ENCODE measurements at places on chromosomes 7 and 10.

DNA sequence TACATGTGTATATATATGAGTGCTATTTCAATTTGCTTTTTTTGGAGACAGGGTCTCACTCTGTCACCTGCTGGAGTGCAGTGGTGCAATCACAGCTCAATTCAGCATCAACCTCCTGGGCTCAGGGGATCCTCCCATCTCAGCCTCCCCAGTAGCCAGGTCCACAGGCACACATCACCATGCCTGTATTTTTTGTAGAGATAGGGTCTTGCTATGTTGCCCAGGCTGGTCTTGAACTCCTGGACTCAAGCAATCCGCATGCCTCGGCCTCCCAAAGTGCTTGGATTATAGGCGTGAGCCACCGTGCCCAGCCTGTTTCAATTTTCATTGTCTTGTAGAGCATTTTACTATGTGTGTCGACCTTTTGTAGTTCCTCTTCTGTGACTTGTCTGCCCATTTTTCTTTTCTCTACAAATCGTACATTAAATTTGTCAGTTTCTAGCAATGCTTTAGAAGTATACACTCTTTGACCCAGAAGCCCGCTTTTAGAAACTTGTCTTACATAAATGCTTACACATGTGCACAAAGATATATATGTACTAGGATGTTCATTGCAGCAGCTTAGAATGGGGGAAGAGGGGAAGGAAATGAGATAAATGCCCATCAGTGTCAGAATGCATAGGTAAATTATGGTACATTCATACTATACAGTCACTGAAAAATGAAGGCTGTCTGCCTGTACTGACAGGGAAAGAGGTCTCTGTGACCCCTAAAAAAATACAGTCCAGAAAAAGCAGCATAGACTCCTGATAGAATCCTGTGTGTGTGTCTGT, 12.2 kb upstream of the RFC2 start:
- no peak for DNase-seq

- no peak for DNase-seq
Observed at GRCh38 chr10:132478341-132479023, 59.1 kb upstream of the INPP5A start.

GRCh38 chr10:97188261-97188711, 2.5 kb upstream of the SLIT1 start:
- no peak for DNase-seq

- no peak for DNase-seq
Observed at GRCh38 chr10:18549105-18549504, 102.3 kb downstream of the NSUN6 start.

GRCh38 chr10:116721547-116722392, 20.6 kb downstream of the HSPA12A start:
- no peak for DNase-seq

DNA sequence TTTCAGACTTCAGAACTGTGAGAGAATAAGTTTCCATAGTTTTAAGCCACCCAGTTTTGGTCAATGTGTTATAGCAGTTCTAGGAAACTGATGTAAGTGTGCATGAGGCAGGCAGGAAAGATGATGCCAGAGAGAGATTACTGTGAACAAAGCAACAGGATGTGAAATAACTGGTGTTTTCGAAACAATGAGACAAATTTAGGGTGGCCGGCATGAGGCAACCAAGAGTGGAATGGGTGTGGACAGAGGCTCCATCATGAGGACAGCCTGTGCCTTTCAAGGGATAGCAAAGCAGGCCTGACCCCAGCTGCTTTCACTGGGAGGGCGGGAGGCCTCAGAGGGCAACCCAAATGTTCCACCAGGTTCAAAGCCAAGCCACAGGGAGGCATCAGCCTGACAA, 67.3 kb upstream of the UCN3 start:
- no peak for DNase-seq

- no peak for DNase-seq
Observed at GRCh38 chr10:70914316-70914864, 26.0 kb upstream of the PCBD1 start.

DNA sequence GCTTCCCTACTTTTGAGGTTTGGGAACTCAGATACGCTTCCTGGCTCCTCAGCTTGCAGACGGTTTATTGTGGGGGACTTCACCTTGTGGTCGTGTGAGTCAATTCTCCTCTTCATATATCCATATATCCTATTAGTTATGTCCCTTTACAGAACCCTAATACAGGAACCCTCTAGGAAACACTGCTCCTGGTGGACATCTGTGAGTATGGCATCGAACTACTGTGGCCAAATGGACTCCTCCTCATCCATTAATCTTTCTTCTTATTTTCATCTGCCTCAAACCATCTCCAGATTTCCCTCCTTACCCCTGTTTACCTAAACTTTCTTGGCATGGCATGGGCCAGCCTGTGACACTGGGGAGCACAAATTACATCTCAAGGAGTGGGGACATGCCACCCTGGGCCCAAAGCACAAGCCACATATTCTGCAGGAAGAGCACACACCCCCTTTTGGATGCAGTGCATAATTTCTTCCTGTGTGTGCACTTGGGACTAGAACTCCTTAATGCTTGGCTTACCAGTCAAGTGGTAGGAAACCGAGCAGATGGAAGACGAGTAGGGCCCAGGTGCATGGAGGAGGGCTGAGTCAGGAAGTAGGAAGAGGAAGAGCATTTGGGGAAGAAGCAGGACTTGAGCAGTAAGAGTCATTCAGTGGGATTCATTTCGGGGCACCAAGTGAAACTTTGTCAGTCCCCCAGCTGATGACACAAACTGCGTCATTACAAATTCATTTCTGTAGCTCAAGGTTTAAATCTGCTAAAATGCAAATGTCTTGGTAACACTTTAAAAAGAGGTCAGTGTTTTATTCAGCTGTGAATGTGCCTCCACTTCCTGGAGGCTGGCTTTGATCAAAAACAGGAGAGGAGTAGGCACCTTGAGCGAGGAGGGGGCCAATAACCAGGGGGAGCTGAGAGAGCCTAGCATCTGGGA, 80.8 kb upstream of the PLXNA4 start:
- no peak for DNase-seq

GRCh38 chr10:28049286-28049685, 50.4 kb upstream of the ODAD2 start:
- no peak for DNase-seq

DNA sequence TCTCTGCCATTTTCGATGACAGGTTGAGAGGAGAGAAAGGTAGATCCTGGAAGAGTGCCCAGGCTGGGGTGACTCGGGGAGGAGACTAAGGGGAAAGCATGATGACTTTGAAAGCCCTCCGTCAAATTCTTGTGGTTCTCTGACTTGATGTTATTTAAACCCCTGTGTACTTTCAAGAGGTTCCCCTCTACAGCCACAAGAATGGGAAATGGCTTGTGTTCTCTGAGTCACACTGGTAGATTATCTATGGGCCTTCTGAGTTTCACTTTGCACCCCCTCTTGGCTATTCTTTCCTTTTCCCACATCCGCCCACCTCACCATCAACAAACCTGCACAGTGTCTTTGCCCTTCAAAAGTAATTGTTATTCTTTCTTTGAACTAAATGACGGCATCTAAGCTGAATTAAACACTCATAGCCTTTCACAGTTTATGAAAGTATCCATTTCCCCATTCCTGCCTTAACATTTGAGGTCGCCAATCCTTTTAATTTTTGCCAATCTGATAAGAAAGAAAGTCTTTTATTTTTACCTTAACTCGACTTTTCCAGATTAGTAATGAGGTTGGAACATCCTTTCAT, 24.1 kb downstream of the PRF1 start:
- no peak for DNase-seq

Data from AG09309 (cell line).